ENCODE measurements at places on chromosomes 5 and 9. TPM values are rescaled to one million over a fixed set of nuclear protein-coding genes. Genes with fewer than 3 reads are reported as not detected.
A peak's percentile ranks its signal among the peaks of the same experiment; 100 is the strongest.

GRCh38 chr9:74951725-74952151 lies 974 bp downstream of the C9orf40 start:
- peak; percentile 21 for DNase-seq

DNA sequence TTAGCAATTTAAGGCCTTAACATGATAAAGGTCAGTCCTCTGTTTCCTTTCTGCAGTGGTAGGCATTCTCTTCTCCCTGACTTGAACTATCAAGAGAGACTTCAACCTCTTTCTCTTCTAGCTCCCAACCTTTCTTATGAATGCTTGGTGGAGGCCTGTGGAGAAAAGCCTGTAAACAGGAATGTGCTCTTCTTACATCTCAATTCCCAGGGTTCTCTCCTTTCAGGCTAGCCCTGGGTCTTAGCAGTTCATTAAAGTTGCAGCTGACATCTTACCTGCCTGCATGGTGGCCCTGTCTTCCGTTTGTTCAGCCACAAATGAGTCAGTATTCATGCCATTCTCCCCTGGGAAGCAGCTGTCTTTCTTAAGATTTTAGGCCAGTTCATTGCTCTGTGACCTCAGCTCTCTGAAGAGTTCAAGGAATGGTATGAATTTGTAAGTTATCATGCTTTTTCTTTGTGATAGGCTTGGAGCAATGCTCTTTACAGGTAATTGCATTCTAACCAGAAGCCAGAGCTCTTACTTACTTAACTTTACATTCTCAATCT lies 77.8 kb downstream of the ADCY2 start:
- no peak for DNase-seq

The EGR1 gene
- 19.5 TPM for total RNA-seq

The LECT2 gene
- total RNA-seq = not detected

DNA sequence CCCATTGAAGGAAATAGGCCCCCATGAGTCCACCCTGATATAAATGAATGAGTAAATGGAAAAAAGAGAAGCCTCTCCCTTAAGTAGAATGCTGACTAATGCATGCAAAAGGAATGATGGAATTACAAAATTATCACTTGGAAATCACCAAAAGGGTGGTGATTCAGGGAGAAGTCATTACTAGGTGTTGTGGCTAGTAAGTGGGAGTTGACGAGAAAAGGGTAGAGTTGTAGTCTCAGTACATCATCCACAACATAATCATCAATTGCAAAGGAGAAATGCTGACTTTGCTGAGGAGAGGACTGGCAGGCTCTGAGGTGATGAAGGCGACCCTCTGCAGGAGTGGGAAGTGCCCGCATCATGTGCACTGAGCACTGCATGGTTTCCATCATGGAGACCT lies 201.5 kb upstream of the S1PR3 start:
- peak; percentile 80 for DNase-seq

The PCDHGB3 gene
- total RNA-seq = not detected

The ANKRD31 gene
- total RNA-seq = 0.10 TPM

- DNase-seq = no peak
These were observed 49.8 kb downstream of the FSTL4 start for GRCh38 chr5:133562554-133562953.

The PCDHGC4 gene
- 0.54 TPM for total RNA-seq

The TXNDC8 gene
- total RNA-seq = not detected

The DNAH5 gene
- total RNA-seq = 0.71 TPM

The IRX4 gene
- 20.3 TPM for total RNA-seq

GRCh38 chr5:109649318-109649717 lies 40.4 kb upstream of the MAN2A1 start:
- DNase-seq = no peak

GRCh38 chr5:140143521-140144258 lies 18.0 kb downstream of the IGIP start:
- DNase-seq = no peak

- peak; percentile 38 for DNase-seq
These were observed 23.9 kb downstream of the C5orf15 start for GRCh38 chr5:133944263-133945185.

The WHRN gene
- total RNA-seq = 2.8 TPM

The SLC34A1 gene
- not detected for total RNA-seq

DNA sequence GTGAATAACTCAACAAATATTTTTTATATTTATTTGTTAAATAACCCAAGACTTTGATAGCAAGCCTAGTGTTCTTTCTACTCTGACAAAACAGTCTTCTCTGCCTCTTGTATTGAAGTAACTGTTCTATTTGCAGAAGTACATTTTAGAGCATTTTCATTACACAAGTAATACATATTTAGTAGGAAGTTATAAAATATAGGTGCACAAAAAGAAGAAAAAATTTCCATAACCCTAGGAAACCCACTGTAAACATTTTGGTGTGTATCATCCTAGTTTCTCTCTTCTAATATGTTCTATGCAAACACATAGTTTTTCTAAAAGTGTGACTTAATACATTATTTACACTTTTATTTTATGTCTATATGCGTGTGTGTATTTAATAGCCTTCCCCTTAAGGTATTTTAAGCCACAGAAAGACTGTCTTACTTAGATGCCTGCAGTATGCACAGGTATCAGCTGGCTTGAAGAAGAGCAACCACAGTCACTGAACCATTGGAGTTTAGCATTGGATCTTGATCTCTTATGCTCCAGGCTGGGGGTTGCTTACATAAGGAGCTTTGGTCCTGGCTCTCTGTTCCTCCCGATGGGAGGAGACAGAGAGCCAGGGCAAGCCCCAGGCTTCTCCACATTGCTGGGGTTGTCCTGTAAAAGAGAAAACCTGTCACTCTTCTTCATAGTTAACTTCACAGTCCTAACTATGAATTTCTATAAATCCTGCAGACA lies 3.8 kb downstream of the SELENOP start:
- no peak for DNase-seq

The HAVCR2 gene
- total RNA-seq = not detected

The PPP1R26 gene
- total RNA-seq = 15.1 TPM

The CDH9 gene
- total RNA-seq = not detected

DNA sequence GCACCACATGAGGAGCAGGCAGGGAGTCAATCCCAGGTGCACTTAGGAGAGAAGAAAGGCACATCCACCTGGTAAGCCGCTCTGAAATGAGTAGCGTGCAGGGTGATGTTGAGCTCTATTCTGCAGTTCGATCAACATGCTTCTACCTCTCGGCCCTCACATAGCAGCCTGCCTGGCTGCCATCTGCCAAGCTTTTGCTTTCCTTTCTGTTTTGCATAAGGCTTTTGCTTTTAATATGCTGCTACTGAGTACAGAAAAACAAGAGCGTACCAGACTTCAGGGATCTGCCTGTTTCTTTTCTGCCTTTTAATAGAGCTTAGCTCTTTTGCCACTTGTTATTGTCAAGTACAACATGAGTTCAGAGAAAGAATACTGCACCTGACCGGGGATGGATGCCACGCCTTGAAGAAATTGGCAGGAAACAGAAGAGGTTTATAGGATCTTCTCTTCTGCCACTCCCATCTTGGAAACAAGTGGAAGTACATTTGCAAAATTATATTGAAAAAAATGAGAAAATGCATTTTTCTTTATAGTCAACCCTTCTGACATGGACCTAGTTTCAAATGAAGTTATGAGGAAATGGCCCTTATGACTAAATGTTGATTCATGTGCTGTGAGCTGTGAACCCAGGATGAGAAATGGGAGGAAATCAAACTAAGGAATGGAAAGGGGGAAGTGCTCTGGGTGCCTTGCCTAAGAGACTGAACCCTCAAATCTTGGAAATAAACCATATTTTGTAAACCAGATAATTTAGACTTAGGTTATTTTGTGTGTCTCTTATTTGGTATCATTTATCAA lies 4.0 kb upstream of the FCHO2 start:
- peak; percentile 78 for DNase-seq

The TRIM7 gene
- total RNA-seq = 37.6 TPM

DNA sequence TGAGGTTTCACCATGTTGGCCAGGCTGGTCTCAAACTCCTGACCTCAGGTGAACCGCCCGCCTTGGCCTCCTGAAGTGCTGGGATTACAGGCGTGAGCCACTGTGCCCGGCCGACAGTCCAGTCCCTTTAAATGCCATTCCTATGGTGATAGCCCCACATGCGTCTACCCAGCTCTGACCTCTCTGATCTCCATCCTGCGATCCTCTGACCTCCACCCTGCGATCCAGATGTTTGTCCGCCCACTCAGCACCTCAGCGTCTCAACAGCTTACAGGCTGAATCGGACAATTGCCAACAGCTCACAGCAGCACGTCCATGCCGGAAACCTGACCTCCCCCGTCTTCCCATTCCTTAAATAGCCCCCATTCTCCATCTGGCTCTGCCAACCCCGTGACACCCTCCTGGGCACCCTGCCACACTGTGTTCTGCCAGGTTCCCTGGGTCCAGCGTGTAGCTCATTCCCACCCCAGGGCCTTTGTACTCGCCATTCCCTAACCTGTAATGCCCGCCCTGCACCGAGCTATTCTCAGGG lies 44.0 kb upstream of the RNU6ATAC start:
- DNase-seq = no peak

- DNase-seq = no peak
These were observed 68.4 kb downstream of the RASGEF1C start for GRCh38 chr5:180140571-180140970.

- peak; percentile 13 for DNase-seq
These were observed 88.1 kb downstream of the OTULIN start for GRCh38 chr5:14752497-14753071.

The SMIM33 gene
- total RNA-seq = not detected

Data from foreskin keratinocyte (primary cell).